ENCODE measurements at places on chromosomes 1 and 21.
A peak's percentile ranks its signal among the peaks of the same experiment; 100 is the strongest.

GRCh38 chr1:47658161-47658920 is 220.5 kb downstream of the FOXD2 start:
- no peak for DNase-seq

DNA sequence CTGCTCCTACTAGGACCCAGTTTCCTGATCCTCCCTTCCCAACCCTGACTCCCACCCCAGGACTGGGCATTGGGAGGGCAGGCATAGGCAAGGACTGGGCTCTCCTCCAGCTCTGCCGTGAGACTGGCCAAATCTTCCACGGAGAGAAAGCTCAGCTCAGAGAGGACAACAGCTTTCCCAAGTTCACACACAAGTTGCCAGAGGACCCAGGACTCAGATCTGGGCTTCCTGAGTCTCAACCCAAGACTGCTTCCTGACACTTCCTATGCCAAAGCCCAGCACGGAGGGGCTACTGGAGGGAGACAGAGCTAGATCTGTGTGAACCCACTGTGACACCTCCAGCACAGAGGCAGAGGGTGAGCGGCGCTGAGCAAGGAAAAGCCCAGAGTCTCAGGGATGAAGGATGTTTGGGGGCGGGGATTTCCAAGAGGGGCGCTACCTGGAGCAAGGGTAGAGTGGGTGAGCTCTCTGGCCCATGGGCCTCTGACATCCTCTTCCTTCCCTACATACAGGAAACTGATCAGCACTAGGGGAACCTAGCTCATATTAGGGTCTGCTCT is 7.1 kb downstream of the PDZK1IP1 start:
- no peak for DNase-seq

DNA sequence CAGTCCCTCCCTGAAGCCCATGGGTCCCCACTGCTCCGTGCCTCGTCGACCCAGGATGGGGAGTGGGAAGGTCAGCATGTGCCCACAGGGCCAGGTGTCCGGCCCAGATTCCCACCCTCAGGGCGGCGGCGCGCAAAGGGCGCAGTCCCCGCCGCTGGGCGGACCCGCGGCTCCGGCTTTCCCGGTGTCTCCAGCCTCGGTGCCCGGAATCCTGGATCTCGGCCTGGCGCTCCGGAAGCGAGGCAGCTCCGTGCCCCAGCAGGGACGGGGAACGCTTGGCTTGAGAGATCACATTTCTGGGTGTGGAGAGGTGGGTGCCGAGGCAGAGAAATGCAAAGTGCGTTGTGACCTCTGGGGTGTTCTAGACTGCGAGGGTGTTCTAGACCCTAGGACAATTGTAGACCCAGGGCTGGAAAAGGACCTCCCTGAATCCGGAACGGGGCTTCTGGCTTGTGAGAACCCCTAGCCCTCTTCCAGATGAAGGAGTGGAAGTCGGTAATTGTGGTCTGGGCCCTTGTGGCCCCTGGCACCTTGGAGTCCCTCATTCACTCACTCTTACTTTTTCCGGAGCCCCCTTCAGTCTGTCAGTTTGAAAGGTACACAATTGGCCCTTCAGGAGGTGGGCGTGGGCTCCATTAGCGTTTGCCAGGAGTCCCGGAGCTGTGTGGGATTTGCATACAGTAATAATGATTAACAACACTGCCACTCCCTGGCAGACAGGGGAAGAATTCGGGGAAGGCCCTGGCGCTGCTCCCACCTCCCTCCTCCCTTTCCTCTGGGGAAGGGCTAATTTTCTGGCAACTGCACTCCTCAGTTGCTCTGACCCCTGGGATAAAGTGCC is 1.6 kb upstream of the KCND3 start:
- peak; percentile 80 for DNase-seq

- DNase-seq, result no peak
Measured at GRCh38 chr1:53740621-53741105, 1.7 kb upstream of the GLIS1 start.

DNA sequence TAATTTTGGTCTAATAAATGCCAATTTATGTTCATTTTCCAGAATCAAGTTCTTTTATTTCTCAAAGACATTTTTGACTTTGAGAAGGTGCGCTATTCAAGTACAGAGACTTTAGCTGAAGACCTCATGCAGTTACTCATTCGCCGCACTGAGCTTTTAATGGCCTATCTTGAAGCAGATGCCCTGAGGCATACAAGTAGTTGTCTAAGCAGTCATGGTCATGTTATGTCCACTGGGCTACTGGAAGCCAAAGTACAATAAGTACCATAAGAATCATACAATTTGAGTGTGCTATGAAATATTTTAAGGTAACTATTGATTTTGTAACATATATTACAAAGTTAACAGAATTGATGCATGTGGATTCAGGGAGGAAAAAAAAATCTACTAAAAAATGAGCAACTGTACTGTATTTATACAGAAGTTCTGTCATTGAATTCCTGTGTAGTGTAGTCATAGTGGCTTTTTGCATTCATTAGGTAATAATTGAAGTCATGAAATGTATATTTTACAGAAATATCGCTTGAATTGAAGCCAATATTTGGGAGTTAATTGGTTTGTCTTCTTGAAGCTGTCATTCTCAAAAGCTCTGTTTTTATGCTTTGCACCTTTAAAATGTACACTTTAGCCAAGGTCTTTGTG is 13.5 kb upstream of the NEXN start:
- peak; percentile 21 for DNase-seq

DNA sequence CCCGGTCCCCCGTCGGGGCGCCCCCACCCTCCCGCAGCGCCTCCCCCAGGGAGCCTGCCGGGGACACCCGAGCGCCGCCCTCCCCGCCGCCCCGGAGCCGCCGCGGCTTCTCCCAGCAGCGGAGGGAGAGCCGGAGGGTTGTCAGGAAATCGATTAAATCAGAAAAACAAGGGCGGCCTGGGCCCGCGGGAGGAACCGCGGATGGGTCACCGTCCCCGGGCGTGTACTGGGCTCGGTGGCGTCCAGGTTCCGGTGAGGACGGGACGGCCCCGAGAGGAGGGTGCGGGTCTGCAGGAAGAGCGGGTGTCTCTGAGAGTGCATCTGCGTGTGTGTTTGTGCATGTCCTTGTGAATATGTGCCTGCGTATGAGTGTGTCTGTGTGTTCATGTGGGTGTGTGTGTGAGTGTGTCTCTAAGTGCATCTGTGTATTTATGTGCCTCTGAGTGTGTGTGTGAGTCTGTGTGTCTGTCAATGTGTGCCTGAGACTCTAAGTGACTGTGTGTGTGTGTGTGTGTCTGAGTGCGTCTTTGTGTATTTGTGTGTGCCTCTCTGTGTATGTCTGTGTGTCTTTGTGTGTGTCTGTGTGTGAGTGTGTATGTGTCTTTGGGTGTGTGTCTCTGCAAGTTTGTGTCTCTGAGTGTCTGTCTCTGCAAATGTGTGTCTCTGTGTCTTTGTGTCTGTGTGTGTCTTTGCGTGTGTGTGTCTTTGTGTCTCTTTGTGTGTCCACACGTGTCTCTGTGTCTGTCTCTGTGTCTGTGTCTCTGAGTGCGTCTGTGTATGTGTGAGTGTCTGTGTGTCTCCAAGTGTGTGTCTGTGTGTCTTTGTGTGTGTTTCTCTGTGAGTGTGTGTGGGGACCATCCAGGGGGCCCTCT is 1.1 kb downstream of the SPSB1 start:
- peak; percentile 46 for DNase-seq

GRCh38 chr1:61089741-61090140 is 7.4 kb downstream of the NFIA start:
- DNase-seq, result no peak

DNA sequence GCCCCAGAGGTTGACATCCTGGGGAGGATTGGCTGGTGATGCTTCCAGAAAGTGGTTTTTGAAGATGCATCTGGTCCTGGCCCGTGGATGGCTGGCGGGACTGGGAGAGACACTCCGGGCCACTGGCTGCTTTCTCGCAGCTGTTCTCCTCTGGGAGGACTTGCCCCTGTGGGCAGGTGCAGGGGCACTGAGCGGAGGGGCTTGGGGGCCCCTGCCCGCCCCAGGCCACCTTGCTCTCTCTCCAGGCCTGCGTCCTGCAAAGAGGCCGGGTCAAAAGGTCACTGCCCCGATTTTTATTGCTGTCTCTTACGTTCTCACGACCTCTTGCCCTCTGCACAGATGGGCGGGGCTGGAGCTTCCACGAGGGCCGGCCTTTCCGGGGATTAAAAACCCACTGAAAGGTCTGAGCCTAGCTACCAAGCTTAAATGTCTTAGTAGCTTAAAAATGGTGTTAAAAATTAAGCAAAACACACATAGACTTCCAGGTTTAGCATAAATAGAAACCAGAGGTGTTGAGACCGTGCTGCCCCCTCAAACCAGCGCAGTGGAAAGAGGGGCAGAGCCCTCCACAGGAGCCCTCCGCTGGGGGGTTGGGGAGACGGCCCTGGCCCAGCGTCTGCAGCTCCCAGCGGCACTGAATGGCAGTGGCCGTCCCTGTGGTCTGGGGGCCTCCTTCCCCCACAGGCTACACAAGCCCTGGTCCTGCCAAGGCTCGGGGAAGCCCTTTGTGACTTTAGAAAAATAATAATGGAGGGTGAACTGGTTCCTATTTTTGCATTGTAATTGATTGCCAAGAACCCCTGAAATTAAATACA is 43.9 kb downstream of the SKI start:
- no peak for DNase-seq

DNA sequence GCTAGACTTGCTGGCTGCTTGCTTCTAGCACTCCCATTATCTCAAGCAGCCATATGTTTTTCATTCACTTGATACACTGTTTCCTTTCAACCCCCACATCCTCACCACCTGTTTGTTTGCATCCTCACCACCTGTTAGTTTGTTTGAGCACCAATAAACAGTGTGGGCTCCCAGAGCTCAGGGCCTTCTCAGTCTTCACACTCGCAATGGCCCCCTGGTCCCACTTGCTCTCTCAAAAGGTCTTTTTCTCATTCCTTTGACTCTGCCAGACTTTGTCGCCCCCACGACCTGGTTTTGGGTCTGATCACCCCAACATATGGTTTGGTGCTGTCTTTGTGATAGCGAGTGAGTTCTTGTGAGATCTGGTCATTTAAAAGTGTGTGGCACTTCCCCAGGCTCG is 6.2 kb upstream of the PADI4 start:
- no peak for DNase-seq

DNA sequence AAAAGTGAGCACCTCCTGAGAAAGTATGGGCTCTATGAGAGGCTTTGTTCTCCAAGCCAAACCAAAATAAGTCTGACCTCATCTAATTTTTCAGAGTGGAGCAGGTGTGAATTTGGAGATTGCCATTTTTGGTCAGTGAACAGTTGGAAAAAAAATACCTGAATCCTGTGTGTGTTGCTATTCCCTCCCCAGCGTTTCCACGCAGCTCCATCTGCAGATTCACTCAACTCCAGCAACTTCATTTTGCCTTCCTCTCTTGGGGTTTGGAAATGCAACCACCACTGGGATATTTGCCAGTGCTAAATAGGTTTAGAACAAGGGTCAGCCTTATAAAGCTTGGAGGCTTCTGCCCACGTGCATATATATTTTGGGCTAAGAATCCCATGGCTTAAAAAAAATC is 11.2 kb downstream of the CASQ2 start:
- no peak for DNase-seq

DNA sequence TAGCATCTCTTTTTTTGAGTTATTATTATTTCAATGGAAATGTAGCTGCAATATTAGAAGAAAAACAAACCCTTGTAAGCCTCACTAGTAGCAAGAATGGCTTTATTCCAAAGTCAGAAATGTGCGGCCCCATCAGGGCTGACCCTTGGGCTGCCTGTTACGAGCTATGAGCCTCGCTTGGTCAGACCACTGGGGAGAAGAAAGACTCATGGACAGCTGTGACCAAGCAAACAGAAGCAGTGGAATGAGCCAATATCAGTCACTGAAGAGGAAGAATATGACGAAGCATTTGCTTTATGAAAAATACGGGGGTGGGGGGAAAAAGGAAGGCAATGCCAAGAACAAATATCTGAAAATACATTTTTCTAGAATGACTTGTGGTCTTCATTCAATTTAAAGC is 504.5 kb downstream of the LMO4 start:
- no peak for DNase-seq

- no peak for DNase-seq
Measured at GRCh38 chr1:40897513-40897912, 35.4 kb upstream of the CITED4 start.

GRCh38 chr1:223659711-223660110 is 5.8 kb downstream of the CAPN8 start:
- no peak for DNase-seq

- peak; percentile 20 for DNase-seq
Measured at GRCh38 chr1:30806381-30807317, 49.1 kb upstream of the LAPTM5 start.

- DNase-seq, result peak; percentile 43
Measured at GRCh38 chr1:39268112-39268581, 63.7 kb downstream of the MACF1 start.

- no peak for DNase-seq
Measured at GRCh38 chr1:210728437-210729149, 399.9 kb downstream of the HHAT start.

DNA sequence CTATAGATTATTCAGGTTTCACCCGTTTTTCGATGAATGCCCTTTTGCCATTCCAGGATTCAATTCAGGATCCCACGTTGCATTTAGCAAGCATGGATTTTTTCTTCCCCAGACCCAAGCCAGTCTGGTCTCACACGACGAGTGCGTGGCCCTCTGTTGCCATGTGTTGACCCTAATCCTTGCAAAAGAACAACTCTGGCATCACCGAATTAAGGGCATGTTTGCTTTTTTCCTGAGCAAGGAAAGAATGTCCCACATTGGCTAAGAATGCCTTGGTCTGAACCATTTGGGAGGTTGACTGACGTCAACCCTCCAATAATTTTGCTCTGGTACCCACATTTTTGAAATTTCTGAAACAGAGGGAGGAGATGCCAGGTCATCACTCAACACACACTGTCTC is 153.0 kb upstream of the WNT4 start:
- no peak for DNase-seq

DNA sequence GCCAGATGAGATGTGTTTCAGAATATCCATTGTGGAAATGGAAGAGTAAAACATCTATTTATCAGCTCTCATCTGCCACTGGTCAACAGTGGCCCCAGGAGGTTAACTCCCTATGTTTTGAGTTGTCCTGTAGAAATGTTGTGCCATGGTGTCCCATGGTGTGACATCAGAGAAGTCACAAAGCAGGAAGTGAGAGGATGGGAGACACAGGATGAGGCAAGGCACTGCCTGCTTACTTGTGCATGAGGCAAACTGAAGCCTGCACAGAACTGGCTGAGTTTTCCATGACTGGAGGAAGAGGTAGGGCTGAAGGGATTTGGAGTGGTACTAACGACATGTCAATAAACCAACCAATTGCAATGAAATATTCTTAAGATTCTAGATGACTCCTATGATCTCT is 131.5 kb upstream of the ZNF644 start:
- no peak for DNase-seq

- peak; percentile 58 for DNase-seq
Measured at GRCh38 chr21:37675202-37675801, 241.0 kb downstream of the KCNJ6 start.

DNA sequence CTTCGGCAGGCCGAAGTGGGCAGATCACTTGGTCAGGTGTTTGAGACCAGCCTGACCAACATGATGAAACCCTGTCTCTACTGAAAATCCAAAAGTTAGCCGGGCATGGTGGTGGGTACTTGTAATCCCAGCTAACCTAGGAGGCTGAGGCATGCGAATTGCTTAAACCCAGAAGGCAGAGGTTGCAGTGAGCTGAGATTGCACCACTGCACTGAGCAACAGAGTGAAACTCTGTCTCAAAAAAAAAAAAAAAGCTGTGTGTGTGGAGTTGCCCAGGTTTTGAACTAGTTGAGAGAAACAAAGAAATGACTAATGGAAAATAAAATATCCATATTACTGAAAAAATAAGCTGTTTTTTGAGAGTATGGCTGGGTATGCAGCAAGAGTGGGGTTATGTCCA is 100.2 kb downstream of the GTF2B start:
- no peak for DNase-seq

GRCh38 chr1:107748531-107748930 is 216.4 kb downstream of the VAV3 start:
- peak; percentile 73 for DNase-seq

- no peak for DNase-seq
Measured at GRCh38 chr1:222048094-222048595, 306.3 kb upstream of the DUSP10 start.

Data from A673 (cell line).